NCI-H345 (cell line): ENCODE measurements at places on chromosomes 4 and X.
A peak's percentile ranks its signal among the peaks of the same experiment; 100 is the strongest.

DNA sequence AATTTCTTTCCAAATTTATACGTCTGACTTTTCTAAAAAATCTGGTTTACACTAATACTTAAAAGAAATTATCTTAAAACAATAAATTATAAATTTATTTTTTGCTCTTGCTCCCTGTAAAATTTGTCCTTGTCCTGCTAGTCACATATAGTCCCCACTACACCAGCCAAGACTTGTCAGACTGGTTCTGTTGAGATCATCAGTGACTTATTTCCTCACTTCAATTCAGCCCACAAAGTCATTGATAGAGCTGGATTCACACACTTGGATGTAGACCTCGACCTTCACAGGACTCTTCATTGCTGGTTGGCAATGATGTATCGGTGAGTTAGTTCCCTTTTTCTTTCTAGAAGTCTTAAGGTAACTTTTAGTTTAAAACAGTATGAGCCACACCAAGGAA lies at the start of gene TMPRSS11E:
Gene TMPRSS11E, plus strand, starts transcription at position 263 of the 400 bp plus-strand sequence. Its CDS starts 50 bp downstream, at position 313.
- DNase-seq: no peak

GRCh38 chr4:91057871-91058270 lies 930.7 kb downstream of the CCSER1 start:
- no peak for DNase-seq

DNA sequence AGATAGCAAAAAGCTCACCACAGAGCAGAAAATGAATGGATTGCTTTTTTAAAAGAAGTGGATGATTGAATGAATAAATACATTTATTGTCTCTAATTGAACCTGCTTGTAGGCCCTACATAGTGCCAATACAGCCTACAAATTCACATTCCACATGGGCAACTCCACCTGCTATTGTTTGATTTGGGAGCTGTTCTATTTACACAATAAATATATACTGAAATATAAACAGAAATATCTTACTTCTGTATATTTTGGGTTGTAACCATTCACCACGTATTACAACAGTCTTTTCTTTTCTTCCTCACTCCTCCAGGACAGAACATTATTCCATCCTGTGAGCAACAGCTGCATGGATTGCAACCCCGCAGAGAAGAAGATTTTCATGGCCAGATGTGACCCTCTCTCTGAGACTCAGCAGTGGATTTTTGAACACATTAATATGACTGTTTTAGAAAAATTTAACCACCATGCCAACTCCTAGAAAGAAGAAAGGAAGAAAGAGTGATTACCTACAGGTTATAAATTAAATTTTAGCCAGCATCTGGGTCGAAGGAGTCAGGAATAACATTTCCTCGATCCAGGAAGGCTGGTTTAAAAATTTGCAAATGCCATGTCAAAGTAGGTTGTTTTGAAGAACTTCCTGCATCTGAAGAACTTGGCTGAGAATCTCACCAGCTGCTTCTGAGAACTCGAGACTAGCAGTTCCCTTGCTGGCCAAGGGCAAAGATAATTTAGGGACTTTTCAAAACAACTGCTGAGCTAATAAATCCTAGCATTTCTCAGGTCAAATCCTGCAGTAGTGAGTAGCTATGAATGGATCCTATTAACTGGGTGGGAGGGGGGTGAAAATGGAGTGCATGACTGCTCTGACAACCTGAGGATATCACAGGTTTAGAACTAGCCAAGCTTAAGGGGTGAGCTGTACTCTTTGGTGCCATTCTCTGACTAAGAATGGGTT lies 128.7 kb upstream of the GALNT7 start:
- DNase-seq: no peak

DNA sequence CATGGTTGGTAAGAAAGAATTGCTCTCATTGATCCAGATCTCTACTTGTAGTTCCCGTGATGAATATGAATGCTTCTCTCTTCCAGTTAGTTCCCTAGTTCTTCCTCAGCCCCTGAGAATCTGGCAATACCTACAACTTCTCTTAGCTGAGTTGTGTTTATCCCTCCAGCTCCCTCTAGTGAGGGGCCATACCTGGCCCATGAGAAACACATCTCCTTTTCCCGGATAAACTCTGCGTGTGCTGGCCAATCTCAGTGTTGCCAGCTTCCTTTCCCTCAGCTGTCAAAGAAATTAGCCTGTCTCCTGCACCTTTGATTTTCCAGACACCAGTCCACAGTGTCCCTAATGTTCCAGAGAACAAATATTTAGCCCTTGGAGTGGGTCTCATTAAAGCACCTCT lies 5.7 kb downstream of the CBLL2 start:
- DNase-seq: no peak

DNA sequence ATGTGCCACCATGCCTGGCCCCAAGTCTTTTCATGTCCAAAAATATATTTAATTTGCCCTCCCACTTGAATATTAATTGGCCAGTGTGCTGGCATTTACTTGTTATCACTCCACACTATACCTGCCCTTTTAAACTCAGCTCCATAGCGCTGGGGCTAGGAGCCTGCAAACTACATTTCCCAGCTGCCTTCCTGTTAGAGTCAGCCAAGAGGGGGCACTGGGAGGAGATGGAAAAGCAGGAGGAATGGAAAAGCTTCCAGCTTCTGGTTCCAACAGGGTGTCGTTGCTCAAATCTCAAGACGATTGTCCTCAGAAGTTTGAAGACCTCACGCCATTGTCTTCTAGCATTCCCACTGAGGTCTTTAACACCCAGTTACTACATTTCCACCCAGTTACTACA lies 315.5 kb downstream of the BCOR start:
- no peak for DNase-seq

GRCh38 chr4:159272273-159273140 lies 169.6 kb downstream of the RAPGEF2 start:
- no peak for DNase-seq

DNA sequence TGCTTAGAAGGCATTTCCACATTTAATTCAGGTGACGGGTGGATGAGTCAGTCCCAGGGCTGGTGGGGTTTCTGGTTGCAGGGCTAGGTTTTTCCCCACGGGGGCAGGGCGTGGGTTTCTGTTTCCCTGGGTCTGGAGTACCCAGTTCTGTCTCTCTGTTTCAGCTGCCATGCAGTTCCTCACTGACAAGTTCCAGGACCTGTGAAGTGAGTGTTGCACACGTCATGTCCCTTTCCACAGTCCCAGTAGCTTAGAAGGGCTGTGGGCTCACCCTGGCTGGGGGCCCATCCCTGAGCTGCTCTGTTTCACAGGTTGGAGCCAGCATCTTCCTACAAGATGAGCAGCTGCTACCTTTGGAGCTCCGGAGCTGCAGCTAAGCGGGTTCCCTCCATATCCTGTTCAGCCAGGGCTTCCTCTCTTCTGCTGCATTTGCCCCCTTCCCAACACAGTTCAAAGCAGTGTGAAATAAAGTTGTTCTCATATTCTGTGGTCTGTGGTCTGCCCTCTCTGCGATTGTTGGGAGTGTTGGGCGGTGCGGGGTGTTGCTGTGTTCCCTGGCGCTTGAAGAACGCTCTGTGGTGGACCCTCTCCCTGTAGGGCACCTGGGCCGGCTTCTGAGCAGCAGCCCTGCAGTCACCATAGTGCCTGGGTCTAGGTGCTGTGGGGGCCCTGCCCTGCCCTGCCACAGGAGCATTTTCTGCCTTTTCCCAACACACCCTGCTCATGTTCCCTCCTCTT lies 3.9 kb downstream of the LOC101059915 start:
- no peak for DNase-seq

DNA sequence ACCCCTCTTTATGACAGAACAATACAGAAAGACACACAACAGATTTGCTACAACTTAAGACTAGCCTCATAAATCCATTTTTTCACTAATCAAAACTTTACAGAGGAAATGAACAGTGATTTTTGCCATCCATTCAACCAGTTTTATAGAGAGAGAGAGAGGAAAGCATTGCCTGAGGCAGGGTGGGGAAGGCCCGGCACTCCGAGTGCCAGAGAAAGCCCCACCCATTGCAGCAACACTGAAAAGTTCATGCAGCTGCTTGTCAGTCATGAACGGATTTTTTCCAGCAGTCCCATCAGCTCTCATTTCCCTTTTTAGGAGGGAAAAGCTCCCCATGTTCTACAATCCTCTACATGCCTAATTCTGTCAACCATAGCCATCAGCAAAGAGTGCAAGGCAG lies 236.9 kb downstream of the CHIC1 start:
- no peak for DNase-seq

DNA sequence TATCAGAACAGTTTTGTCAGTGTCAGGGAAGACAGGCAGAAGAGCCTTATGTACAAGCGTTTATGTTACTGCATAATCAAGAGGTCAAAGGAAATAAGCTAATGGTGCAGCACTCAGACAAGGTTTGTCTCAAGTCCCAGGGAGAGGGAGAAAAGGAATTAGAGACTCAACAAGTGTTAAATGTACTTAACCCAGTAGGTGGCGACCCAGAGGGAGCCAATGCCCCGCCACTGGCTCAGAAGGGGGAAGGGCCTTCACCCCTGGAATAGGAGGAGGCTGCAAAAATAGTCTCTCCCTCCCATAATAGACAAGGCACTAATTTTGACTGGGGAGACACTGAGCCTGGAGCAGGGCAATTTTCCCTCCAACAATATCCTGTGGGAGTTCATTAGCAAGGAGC lies 14.1 kb upstream of the PAPSS1 start:
- no peak for DNase-seq

DNA sequence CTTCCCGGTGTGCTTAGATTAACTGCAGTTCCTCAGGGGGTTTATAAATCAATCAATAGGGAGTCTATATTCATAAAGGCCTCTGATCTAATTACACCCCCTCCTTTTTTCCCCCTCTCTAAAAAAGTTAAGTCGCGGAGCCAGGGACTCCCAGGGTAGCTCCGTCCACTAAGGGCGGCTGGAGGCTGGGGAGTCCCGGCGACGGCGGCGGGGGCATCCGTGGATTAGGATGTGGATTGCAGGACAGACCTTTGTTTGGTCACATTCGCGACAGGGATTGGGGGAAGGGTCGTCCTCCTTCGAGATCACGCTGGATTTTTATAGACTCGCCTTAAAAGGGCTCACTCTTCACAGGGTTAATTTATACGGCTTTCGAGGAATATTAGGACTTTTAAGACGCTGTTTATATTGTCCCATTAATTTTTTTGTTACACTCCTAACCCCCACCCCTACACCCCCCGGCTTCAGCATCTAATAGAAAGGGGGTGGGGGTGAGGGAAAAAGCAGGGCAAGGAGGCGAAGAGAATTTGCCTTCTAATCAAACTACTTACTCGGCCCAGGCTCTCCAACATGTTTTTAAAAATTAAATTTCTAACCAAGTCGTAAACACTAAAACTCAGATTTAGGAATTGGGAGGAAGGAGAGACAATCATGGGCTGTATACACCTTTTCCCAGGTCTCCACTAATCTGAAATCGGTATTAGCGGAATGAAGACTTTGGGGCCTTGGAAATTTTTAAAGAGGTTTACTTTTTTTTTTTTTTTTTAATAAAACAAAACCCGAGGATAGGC lies 8.5 kb downstream of the PITX2 start:
- DNase-seq: no peak

- no peak for DNase-seq
Observed at GRCh38 chr4:102222838-102223409, 122.4 kb downstream of the SLC39A8 start.

GRCh38 chr4:28259951-28260350 lies 1399.3 kb downstream of the STIM2 start:
- no peak for DNase-seq

- no peak for DNase-seq
Observed at GRCh38 chr4:188603646-188604045, 464.4 kb downstream of the TRIML1 start.

DNA sequence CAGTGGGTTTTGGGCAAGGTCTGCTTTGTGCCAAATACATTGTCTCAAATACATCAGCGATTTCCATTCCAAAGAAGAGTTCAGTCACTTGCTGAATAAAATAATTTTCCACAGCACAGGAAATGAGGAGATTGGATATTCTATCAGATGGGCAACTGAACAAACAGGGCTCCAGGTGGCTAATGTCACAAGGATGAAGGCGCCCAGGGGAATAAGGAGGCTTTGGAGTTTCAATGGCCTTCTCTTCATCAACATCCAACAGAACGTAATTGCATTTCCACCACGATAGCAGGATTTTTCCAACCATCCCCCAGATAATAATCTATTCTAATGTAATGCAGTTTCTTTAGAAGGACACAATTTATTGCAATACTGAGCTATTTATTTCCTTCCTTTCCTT lies 104.7 kb upstream of the KLHL13 start:
- DNase-seq: peak; percentile 18

DNA sequence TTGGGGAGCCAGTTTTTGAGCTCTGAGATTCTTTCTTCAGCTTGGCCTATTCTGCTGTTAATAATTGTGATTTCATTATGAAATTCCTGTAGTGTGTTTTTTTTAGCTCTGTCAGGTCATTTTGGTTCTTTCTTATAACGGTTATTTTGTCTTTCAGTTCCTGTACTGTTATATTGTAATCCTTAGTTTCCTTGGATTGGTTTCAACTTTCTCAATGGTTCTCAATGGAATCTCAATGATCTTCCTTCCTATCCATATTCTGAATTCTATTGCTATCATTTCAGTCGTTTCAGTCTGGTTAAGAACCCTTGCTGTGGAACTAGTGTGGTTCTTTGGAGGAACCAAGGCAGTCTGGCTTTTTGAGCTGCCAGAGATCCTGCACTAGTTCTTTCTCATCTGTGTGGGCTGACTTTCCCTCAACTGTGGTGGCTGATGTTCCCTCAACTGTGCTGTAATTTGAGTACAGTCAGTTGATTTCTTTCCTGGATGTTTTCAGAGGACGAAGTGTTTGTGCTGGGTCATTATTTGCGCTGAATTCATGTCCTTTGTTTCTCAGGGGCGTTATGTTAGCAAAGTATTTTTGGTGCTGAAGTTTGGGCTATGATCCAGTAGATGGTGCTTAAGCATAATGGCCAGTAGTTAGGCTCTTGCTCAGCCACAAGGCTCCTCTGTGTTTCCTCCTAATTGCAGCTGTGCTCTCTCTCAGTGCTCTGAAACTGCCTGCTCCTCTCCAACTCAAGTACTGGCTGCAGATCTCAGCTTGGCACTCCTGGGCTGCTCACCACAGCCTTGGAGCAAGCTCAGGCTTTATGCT lies 27.5 kb downstream of the ENPEP start:
- no peak for DNase-seq

GRCh38 chr4:183532821-183533220 lies 28.0 kb downstream of the ING2 start:
- no peak for DNase-seq

DNA sequence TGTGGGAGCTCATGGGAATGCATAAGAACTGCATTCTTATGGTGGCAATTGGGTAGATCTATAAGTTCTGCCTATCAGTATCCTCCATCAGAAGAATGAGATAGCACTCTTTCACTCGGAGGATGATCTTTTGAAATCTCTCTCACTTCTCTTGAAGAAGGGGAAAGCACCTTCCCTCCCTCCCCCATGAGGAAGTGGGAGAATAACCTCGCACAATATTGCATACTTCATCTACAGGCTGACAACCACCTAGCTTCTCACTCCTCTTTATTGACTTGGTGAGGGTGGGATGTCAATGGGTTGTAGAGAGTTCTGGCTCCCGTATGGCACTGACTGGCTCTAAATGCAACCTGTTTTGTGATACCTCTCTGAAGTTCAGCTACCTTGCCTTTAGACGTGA lies 146.7 kb upstream of the SPOCK3 start:
- no peak for DNase-seq

- no peak for DNase-seq
Observed at GRCh38 chr4:122119739-122120138, 32.4 kb upstream of the BLTP1 start.
